ENCODE measurements at places on chromosomes 13 and 19.

DNA sequence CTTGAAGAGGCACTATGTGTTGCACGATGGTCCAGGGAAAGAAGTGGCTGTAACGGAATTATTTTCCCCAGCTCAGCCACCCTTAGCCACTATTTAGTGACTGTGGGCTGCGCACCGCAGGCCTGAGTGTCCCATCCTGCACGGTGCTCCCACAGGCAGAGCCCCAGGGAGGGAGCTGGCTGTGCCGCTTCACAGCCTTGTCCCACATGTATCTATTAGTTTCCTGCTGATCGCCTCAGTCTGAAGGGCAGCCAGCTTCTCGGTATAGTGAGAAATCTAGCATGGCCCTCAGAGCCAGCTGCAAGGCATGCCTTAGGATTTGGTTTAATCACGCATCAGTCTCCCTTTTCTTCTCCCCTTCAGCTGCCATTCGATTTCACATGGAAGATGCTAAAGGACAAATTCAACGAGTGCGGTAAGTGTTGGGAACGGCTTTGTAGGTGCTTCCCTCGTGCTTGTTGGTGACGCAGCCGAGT is 15.7 kb downstream of the PRAM1 start:
- no peak for DNase-seq

GRCh38 chr13:62595976-62596375 is 1180.3 kb upstream of the PCDH20 start:
- no peak for DNase-seq

GRCh38 chr19:55097864-55098715 is 19.3 kb downstream of the PPP1R12C start:
- DNase-seq = no peak

DNA sequence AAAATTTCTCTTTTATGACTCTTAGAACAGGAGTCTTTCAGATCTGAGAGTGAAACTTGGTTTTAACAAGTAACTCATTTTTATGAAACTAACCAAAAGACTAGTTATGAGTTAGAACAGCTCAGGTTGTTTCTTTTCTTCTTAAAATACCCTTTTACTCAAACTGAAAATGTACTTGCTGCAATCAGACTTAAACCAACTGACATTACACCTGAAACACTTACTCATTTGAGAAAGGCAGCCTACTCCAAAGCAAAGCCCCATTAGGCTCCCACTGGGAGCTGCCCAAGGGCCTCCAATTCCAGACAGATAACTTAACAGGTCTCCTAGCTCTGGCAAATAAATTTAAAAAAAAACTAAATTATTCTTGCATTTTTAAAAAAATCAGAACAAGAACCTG is 3.6 kb downstream of the FOXO1 start:
- DNase-seq = no peak

DNA sequence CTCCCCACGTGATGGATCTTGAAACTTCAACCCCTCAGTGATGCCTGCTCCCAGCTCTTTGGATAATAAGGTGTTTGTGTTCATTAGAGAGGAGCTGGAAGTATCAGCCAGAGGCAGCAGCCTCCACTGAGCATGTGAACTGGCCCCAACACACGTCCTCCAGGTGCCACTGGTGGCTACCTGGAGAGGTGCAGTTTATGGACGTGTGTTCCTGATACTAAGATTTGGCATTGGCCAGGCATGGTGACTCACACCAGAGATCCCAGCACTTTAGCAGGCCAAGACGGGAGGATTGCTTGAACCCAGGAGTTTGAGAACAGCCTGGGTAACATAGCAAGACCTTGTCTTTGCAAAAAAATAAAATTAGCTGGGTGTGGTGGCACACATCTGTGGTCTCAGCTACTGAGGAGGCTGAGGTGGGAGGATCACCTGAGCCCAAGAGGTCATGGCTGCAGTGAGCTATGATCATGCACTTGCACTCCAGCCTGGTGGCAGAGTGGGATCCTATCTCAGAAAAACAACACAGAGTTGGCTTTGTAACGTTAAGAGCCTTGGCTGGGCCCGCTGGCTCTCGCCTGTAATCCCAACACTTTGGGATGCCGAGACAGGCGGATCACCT is 34.4 kb downstream of the SLC25A42 start:
- no peak for DNase-seq
